Esophagus squamous epithelium (tissue), 5 donors: ENCODE measurements at places on chromosomes 12 and 14.
A peak's percentile ranks its signal among the peaks of the same experiment; 100 is the strongest.

DNA sequence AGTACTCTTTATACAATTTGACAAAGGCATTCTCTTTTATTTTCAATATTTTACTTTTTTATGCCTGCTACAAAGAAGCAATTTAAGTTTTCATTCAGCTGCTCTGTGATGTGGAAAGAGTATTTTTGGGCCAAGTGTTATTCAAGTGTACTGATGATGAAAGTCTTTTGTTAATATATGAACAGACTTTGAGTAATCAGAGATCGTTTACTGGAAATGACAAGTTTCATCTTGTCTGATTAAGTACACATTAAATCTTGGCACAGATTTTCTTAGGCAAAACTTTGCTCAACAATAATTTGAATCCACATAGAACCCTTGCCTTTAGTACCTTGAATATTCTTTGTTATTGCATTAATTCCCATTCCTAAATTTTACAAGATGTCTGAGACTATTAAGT, 13.3 kb upstream of the PZP start:
- no peak for DNase-seq

- no peak for DNase-seq
Observed at GRCh38 chr12:40646456-40646855, 45.8 kb upstream of the CNTN1 start.

DNA sequence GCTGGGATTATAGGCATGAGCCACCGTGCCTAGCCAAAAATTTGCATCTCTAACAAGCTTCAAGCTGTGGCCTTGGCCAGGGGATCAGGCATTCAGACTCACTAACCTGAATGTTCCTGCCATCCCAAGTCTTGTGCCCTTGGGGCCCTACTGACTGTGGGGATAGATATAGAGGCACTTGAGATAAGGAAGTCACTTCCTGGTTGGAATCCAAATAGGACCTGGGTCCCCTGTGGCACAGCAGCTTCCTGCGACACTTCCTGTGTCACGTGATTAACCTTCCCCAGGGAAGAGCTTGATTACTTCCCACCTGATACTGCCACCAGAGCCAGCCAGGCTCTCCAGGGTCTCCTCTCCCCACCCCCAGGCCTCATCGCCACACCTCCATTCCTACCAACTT, 128.2 kb downstream of the BCL11B start:
- DNase-seq: no peak

GRCh38 chr14:33924566-33925100, 26.2 kb downstream of the EGLN3 start:
- DNase-seq: no peak

DNA sequence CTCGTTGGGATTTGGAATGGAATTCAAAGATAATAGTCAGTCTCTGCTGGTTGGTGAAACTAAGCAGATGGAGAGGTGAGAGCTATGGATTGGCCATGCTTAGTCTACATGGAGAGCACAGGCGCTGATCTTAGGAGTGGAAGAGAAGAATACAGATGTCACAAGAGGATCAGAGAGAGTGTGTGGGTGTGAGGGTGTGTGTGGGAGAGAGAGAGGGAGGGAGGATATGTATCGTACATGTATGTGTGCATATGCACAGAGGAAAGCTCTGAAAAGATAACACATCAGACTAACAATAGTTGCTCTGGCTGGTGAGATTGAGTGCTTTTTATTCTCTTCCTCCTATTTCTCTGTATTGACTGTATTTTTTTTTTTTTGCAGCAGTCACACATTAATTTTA, 686.2 kb upstream of the TBX3 start:
- no peak for DNase-seq

- DNase-seq: no peak
Observed at GRCh38 chr12:122031342-122032216, 9.9 kb downstream of the BCL7A start.

DNA sequence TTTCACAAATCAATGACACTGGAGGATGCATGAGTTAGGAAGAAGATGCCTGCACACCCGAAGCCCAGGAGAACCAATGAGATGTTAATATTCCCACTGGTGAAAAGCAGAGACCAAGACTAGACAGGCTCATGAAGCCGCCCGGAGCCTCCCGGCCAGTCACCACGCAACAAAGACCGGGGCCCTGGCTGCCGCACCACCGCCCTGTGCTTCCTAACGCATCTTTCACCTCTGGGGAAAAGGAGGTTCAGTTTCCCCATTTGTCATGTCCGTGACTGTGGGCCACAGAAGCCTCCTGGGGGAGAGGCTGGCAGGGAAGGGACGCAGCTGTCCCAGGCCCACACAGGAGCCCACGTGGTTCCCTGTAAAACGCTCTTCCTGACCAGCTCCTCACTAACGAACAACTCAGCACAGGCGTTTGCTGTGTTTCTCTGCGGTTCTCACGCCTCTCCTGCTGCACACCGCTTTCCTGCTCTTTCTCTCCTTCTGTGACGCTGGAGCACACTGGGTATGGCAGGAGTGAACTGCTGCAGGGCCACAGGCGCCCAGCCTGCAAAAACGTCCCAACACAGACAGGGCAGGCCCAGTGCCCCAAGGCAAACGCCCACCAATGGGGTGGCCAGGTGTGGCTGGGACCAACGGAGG, 10.8 kb downstream of the RIMBP2 start:
- DNase-seq: no peak

DNA sequence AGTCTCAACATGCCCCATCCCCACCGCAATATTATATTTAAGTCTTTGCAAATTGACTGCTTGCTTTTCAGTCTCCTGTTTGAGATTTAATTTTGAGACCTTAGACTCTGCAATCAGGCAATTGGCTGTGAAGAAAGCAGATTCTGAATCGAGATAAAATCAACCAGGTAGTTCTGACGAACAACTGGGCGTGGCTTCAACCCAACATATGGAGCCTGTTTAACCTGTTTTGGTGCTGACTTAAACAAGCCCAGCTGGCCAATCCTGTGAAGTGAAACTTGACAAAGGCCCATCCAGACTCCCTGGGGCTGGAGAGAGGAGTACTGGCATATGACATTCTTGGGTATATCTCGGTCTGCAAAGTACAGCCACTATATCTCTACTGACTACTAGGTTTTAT, 9.8 kb upstream of the CIPC start:
- DNase-seq: no peak

- no peak for DNase-seq
Observed at GRCh38 chr12:89328151-89329030, 23.9 kb downstream of the DUSP6 start.

- DNase-seq: no peak
Observed at GRCh38 chr12:73017981-73018380, 745.8 kb downstream of the TRHDE start.

DNA sequence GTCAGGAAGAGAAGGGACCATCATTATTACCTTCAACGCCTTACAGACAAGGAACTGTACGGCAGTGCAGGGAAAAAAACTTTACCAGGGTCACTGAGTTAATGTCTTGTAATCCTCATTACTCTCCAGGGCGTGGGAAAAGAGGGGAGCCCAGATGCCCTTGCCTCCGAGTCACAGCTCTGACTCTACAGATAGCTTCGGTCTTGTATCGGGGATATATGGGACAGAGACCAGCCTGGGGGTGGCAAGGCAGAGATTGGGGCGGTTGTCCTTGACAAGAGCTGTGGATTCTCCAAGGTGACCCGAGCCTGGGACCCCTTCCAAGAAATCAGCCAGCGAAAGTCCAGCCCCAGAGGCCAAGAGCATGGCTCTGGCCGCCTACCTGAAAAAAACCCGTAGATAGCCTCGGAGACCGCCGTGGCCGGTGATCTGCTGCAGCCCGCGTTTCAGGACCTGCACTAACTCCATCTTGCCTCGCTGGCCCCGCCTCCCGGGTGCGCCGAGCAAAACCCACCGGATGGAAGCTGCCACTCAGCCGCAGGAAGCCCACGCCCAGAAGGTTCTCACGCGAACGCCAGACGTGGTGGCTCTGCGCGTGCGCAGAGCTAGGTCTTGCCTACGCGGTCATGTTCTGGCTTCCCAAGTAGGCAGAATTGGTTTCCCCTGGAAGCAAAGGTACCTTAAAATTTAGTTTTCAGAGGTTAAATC, at the start of gene NDUFA12:
Gene NDUFA12, minus strand, starts transcription at position 485 of the 708 bp plus-strand sequence. Its CDS starts 17 bp downstream, at position 468.
- DNase-seq: peak; percentile 57

GRCh38 chr14:91228112-91229004, 16.1 kb downstream of the GPR68 start:
- no peak for DNase-seq

DNA sequence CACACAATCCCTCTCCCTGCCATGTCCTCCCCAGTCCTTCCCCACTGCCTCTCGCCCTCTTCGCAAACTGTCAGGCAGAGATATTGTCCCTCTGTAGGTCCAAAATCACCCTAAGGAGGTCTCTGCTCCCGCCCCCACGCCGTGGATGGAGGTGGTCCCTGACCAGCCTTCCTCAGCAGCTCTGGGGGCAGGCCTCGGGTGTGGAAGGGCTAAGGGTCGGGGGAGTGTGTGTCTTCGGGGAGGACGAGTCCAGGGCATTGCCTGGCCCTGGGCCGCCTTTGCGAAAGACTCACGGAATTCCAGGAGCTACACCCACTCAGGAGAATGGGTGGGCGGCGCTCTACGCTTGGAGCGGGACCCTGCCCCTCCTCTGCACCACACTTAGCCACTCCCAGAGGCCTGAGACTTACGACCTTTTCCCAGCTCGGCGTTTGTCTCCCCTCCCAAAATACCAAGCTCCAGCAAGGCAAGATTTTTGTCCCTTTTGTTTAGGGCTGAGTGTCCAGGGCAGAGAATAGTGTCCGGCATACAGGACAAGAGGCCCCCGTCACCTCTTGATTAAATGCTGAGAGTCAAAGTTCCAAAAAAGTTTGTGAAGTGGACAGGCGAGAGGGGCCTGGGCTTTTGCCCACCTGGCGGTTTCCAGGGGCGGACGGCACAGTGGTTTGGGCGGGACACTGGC, 881 bp downstream of the PYGL start:
- no peak for DNase-seq

DNA sequence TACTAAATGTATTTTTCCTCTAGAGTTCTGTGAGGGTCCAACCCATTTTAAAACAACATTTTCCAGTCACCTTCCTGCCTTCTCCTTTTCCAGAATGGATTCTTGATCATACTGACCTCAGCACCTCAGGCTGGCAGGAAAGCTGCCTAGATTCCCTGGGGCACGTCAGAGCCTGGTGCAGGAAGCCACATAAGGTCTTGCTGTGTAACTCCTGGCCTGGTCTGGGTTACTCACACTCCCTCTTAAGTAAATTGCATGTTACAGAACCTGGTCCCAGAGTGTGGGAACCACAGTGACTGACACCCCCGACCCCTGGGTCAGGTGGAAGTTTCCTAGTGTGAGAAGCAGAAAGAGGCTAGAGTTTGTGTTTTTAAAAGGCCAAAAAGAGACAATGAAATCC, 209.8 kb downstream of the SPTSSA start:
- no peak for DNase-seq

GRCh38 chr14:22928237-22929103, 706 bp downstream of the PRMT5 start:
- DNase-seq: no peak
